ENCODE measurements at places on chromosomes 2 and 18.

DNA sequence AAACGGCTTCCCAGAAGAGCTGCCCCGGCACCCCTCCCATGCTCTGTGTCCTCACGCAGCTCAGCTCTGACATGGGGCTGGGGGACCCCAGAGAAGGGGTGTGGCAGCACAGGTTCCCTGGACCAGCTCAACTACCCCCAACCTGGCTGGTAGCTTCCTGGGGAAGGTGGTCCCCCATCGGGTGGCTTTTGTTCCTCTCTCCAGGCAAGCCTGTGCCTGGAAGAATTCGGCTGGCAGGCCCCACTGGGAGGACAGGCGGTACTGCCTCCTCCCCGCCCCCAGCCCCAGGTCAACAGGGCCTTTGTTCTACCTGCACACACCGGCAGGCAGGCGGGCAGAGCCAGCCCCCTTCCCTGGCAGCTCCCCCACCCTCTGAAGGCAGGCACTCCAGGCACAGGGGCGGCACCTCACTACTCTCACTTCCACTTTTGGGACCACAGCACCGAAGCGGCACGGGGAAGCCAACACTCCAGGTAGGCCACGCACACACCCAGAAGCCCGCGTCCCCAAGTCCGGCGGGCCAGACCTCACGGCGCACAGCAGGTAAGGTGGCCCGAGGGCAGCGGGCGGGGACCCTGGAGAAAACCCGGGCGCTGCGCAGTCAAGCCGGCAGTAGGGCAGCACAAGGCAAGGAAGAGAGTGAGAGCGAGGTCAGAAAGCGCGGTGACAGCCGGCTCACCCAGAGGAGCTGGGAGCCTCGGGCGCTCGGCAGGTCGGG, 1.3 kb downstream of the HS6ST1 start:
- no peak for DNase-seq

GRCh38 chr2:216777637-216778273, 82.1 kb downstream of the TNP1 start:
- DNase-seq = no peak

GRCh38 chr2:235267251-235267650, 226.6 kb upstream of the AGAP1 start:
- no peak for DNase-seq

- no peak for DNase-seq
These were observed 112.2 kb downstream of the MAP4K4 start for GRCh38 chr2:101809698-101810097.

GRCh38 chr2:148013876-148014275, 6.7 kb downstream of the ORC4 start:
- no peak for DNase-seq

DNA sequence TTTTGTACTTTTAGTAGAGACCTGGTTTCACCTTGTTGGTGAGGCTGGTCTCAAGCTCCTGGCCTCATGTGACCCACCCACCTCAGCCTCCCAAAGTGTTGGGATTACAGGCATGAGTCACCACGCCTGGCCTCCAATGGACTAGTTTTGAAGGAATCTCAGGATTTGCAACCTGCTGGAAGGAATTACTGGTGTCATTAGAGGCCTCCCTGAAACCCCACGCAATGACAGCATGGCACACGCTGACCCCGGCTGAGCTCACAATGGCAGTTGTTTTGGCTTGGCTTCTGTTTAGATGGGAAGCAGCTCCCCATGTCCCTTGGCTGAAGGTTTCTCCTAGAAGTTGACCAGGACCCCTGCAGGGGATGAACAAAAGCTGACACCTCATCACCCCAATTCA, 23.1 kb upstream of the COPS8 start:
- no peak for DNase-seq

DNA sequence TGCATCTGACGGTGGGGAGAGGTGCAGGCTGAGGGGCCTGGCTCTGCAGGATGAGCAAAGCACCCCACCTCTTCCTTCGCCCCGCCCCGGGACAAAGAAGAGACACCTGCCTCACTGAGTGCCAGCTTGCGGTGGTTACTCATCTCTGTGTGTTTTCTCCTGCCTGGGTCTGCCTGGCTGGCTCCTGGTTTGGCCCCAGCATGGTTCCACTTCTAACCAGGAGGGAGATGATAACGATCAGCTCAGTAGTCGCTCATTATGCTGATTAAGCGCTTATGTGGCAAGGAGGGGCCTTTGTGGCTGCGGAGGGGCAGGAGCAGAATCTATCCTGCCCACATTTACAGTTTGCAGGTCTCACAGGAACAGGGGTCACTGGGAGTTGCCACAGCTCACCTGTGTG, 68.7 kb upstream of the EDAR start:
- DNase-seq = no peak
